Activated CD8-positive, alpha-beta memory T cell treated with anti-CD3 and anti-CD28 coated beads, Interleukin-2, amount 50 U/mL, for 4 hours (primary cell): ENCODE measurements at places on chromosomes 3 and 15.
A peak's percentile ranks its signal among the peaks of the same experiment; 100 is the strongest.

- DNase-seq, result no peak
Measured at GRCh38 chr3:135667061-135667460, 298.5 kb upstream of the PPP2R3A start.

- DNase-seq, result no peak
Measured at GRCh38 chr3:195013411-195014361, 257.3 kb downstream of the XXYLT1 start.

- DNase-seq, result peak; percentile 53
Measured at GRCh38 chr15:52790169-52790708, at the start of gene ONECUT1. TSS of gene ONECUT1 (minus strand) at chr15:52790336. CDS start at chr15:52789884, 452 bp downstream.

DNA sequence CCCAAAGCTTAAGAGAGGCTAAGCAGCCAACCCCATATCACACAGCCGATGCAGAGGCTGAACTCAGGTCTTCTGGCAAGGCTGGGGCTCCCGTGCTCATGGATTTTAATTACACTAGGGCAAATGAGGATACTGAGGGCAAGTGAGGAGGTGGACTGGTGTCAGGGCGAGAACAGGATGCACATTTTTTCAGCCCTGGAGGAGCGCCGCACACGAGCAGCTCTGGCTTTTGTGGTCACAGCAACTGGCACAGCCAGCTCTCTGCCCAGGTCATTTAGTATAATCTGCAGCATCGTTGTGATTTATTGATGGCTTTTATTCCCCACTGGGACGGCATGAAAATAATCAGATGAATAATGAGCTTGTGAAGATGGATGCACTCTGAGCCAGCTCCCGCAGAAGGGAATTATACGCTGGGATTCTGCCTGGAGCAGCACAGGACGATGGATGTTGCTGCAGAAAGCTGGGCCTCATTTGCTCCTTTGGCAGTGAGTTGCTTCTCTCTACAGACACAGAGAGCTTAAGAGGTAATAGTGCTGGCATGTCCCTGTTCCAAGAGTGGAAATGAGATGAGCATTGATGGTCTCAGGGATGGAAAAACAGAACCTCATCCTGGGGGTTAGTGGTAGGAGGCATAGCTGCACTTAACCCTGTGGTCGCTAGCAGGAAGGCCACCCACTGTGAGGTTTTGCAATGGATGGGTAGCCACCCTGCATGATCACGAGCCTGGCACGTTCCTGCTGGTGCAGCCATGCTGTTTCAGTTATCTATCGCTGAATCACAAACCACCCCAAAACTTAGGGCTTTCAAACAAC, 135.4 kb downstream of the UACA start:
- no peak for DNase-seq

DNA sequence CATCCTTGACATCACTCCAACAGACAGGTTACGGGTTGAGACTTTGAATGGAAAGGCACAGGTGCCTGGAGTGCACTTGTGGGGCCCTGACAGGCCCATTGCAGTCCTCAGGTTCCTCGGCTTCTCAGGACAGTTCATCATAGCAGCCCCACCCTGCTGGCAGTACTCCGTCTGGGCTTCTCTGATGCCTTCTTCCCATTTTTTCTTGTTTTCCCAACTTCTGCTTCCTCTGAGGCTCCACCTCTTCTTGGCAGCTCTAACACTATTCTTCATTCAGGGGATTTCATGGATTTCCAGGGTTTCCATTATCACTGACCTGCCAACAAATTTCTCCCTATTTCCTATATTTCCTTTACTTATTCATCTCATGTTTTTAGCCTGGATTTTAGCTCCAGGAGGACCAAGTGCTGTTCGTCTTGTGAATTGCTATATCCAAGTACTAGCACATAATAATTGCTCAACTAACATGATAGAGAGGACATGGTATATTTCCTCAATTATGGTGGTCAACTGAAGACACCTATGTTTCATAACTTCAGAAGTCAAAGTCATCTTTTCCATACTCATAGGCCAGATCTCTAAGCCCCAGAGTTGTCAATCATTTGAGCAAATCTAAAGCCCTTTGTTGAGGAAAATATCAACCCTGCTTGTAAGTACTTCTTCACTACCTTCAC, 16.2 kb downstream of the NCEH1 start:
- DNase-seq, result no peak

DNA sequence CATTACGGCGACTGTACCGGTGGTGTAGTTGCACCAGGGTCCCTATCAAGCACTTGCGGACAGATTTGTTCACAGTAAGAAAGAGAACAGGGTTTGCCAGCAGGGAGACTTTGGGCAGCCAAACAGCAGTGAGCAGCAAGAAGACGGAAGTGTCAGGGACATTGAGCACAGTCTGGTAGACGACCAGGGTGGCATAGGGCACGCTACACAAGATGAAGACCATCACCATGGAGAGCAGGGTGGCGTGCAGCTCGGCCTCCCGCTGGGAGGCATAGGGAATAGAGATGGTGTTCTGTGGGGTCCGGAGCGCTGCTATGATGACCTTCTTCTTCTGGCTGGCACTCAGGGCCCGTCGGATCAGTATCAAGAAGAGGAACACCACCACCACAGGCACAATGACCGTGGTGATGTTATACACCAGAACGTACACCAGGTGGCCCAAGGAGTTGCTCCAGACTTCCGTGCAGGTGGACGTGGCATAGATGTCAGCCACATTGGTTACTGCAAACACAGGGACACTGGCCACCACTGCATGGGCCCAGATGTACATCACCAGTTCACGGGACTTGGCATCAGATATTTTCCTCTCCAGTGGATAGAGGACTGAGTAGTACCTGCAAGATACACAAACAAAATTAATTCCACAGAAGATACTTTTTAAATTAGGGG, 19.1 kb upstream of the FSIP1 start:
- no peak for DNase-seq

DNA sequence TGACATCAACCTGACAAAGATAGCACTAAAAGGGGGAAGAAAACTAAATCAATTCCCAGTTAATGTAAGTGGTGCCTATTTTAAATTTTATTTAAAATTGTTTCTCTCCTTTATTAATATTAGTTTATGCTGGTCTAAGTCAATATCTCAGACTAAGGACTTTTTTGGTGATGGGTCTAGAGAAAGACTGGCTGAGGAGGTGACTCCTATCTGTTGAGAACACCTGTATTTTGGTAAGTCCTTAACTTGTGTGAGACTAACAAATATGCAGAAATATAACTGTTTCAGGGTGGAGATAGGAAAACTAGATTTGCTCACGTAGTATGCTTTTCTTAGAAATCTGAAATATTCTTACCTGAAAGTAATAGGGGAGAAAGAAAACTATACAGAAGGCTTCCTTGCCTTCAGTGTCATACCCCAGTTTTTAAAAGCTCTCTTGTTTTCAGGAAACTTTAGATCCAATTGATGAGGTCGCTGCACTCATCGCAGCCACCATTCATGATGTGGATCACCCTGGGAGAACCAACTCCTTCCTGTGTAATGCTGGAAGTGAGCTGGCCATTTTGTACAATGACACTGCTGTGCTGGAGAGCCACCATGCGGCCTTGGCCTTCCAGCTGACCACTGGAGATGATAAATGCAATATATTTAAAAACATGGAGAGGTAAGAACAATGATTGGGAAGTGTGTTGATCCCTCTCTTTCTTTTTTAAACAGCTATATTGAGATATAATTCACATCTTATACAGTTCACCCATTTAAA, 138.9 kb downstream of the PDE8A start:
- DNase-seq, result no peak
